T-helper 2 cell treated with Interferon-gamma antibody and Interleukin-4, amounts not matched to agents 5 μg/mL and 100 μg/mL, for 36 hours (primary cell): ENCODE measurements at places on chromosomes 5 and 9.

- DNase-seq, result no peak
- H3K27ac ChIP-seq, result no peak overlapping the region
- no peaks in the 10 kb centered on the region for H3K36me3 ChIP-seq
- H3K4me1 ChIP-seq, result no peaks in the 10 kb centered on the region
- no peak overlapping the region for H3K4me3 ChIP-seq
- no peaks in the 10 kb centered on the region for H3K27me3 ChIP-seq
These were observed 187.2 kb upstream of the PANK3 start for GRCh38 chr5:168766426-168766700.

DNA sequence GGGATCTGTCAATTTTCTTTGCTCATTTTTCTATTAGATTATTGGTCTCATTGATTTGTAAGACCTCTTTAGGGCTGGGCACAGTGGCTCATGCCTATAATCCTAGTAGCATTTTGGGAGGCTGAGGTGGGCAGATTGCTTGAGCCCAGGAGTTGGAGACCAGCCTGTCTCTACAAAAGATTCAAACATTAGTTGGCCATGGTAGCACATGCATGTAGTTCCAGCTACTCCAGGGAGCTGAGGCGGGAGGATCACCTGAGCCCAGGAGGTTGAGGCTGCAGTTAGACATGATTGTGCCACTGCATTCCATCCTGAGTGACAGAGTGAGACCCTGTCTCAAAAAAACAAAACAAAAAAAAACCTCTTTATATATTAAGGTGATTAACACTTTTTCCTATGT is 6.4 kb upstream of the SHROOM1 start:
- peaks cover 12% of the 10 kb centered on the region for H3K27me3 ChIP-seq
- H3K4me1 ChIP-seq, result no peaks in the 10 kb centered on the region
- no peak overlapping the region for H3K27ac ChIP-seq
- no peaks in the 10 kb centered on the region for H3K36me3 ChIP-seq
- H3K4me3 ChIP-seq, result no peak overlapping the region
- DNase-seq, result no peak

- H3K27me3 ChIP-seq, result no peaks in the 10 kb centered on the region
- no peak overlapping the region for H3K4me3 ChIP-seq
- no peaks in the 10 kb centered on the region for H3K36me3 ChIP-seq
- H3K4me1 ChIP-seq, result no peaks in the 10 kb centered on the region
- no peak for DNase-seq
These were observed 15.9 kb downstream of the ADAMTSL1 start for GRCh38 chr9:18489861-18490260.

- no peak overlapping the region for H3K4me3 ChIP-seq
- no peak overlapping the region for H3K27ac ChIP-seq
- H3K27me3 ChIP-seq, result peaks cover 8% of the 10 kb centered on the region
- H3K36me3 ChIP-seq, result no peaks in the 10 kb centered on the region
- no peak for DNase-seq
- no peaks in the 10 kb centered on the region for H3K4me1 ChIP-seq
These were observed 13.2 kb upstream of the S100Z start for GRCh38 chr5:76836585-76836984.

GRCh38 chr5:14166437-14166836 is 23.3 kb downstream of the TRIO start:
- H3K36me3 ChIP-seq, result no peaks in the 10 kb centered on the region
- H3K4me1 ChIP-seq, result peaks cover 4% of the 10 kb centered on the region
- no peak overlapping the region for H3K27ac ChIP-seq
- H3K4me3 ChIP-seq, result no peak overlapping the region
- H3K27me3 ChIP-seq, result peaks cover 9% of the 10 kb centered on the region
- no peak for DNase-seq

DNA sequence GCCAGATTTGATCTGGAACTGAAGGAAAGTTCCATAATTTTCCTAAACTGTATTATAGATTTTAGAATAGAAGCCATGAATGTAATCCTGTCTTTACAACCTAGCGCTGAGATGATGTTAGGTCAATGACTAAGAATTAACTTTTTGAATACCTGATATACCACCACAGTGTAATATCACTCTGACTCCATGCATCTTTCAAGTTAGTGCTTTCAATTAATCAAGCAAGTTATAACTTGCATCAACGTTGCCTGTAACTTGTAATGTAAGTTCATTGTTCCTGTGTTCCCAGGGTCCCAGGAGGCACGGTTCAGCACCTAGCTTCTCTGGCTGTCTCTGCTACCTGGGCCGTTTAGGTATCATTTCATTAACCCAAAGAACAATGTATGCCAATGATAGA is 139.3 kb downstream of the CSNK1G3 start:
- no peak for DNase-seq
- no peaks in the 10 kb centered on the region for H3K4me1 ChIP-seq
- H3K27ac ChIP-seq, result no peak overlapping the region

GRCh38 chr5:66840511-66841013 is 244.4 kb downstream of the MAST4 start:
- H3K27me3 ChIP-seq, result peaks cover 2% of the 10 kb centered on the region
- H3K4me1 ChIP-seq, result peaks cover 55% of the 10 kb centered on the region
- peak; percentile 56 for DNase-seq
- peak overlapping the region; percentile 90 for H3K27ac ChIP-seq
- peaks cover 17% of the 10 kb centered on the region for H3K36me3 ChIP-seq

- no peaks in the 10 kb centered on the region for H3K27me3 ChIP-seq
- H3K27ac ChIP-seq, result peak overlapping the region; percentile 57
- H3K4me1 ChIP-seq, result peaks cover 48% of the 10 kb centered on the region
- peaks cover 31% of the 10 kb centered on the region for H3K36me3 ChIP-seq
- DNase-seq, result no peak
These were observed 124.8 kb downstream of the RGS3 start for GRCh38 chr9:113588242-113588810.

DNA sequence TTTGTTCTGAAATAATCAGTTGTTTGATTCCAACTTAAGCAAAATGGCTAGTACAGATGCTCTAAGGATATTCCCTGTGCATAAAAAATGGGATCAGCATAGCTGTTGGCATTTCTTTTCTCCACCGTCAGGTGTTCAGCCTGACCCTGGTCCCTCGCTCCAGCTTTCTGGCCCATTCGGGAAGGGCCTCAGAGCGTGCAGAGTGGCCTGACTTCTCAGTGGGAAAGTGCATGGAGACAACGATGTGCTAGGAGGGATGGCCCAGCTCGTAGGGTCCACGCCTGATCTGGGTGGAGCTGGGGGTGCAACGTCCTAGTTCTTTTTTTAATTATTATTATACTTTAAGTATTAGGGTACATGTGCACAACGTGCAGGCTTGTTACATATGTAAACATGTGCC is 319.1 kb upstream of the IRX4 start:
- H3K27me3 ChIP-seq, result no peaks in the 10 kb centered on the region
- no peak overlapping the region for H3K27ac ChIP-seq
- no peak for DNase-seq
- no peaks in the 10 kb centered on the region for H3K4me1 ChIP-seq

DNA sequence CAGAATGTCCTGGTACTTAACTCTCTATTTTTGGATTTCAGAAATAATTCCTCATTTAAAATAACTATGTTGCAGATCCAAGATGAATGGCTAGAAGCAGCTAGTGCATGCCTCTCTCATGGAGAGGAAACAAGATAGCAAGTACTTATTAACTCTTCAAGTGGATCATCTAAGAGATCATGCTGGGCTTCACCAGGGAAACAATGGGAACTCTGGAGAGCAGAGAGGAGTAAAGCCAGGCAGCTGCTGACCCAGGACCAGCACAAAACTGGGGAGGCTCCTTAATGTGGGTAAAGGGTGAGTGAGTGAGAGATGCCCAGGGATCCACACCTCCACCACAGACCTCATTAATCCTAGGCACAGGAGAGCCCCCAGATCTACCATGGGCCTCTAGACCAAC is 897.8 kb upstream of the ACO1 start:
- H3K27ac ChIP-seq, result no peak overlapping the region
- no peak for DNase-seq
- no peaks in the 10 kb centered on the region for H3K27me3 ChIP-seq

DNA sequence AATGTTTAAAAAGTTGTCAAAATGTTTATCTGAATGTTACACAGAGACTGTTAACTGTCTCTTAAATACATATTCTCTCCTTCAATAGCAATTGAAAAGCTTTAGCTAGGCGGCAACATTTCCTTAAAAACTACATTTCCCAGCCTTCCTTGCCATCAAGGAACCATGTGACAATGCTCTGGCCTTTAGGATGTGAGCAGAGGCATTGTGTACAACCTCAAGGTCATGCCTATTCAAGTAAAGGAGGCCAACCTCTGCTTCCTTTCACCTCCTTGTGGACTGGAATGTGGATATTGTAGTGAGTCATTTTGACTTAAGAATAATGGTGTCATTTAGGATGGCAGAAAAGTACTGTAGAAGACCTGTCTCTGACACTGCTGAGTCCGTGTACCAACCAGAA is 23.7 kb upstream of the MROH2B start:
- H3K27ac ChIP-seq, result no peak overlapping the region
- H3K36me3 ChIP-seq, result no peaks in the 10 kb centered on the region
- H3K4me1 ChIP-seq, result no peaks in the 10 kb centered on the region
- DNase-seq, result no peak
- H3K27me3 ChIP-seq, result no peaks in the 10 kb centered on the region

DNA sequence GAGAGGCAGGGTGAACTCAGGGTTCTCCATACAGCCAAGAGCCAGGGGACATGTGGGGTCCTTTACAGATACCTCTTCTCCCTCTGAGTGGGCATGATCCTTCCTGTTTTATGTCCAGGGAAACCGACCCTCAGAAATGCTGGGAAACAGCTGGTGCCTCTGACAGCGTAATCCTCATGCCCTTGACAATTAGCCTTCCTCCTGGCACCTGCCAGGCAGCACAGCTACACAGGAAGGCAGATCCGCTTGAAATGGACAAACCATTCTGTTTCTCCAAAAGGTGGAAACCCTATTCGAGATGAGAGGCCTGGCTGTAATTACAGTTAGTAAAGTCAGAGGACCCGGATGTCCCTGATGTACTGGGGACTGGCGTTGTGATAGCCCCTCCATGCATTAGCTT is 7.2 kb downstream of the ERGIC1 start:
- DNase-seq, result no peak
- peaks cover 19% of the 10 kb centered on the region for H3K4me1 ChIP-seq
- no peak overlapping the region for H3K27ac ChIP-seq
- no peaks in the 10 kb centered on the region for H3K27me3 ChIP-seq

DNA sequence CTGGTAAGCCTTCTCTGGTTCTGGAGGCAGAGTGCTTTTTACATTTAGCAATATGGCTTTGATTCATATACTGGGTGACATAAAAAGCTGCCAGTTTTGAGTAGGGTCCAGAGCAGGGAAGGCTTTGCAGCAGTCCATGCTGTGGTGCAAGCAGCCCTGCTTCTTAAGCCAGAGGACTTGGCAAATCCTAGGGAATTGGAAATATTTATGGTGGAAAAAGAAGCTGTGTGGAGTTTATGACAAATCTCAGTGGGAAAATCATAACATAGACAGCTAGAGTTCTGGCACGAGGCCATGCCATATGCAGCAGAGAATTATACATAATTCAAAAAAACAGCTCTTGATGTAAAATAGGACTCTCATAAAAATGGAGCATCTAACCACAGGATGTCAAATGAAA is 536.4 kb downstream of the RASEF start:
- no peak overlapping the region for H3K4me3 ChIP-seq
- no peaks in the 10 kb centered on the region for H3K27me3 ChIP-seq
- H3K36me3 ChIP-seq, result no peaks in the 10 kb centered on the region

DNA sequence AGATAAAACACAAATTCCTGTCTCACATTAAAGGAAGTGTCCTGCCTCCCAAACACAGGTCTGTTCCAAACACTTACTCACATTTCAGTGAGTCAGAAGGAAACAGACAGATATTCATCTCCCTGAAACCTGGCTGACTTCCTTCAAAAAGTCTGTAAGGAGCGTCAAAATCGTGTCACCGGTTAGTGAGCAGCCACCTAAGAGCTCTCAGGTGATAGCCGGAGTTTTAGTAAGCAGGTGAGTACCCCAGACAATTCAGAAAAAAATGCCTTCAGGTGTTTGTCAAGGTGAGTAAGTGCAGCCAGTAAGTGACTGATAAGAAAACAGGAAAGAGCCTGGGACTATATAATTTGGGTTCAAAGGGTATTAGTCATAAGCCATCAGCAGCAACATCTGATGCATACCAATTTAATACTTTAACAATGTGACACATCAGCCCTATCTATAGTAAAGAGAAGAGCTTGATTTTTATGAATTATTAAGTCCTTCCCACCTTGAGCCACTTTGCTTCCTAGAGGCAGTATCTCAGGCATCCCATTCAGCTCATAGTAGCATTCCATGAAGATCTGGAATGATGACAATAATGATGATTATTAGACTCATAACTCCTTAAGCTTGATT is 1.3 kb upstream of the ITGA2 start:
- H3K4me3 ChIP-seq, result peak overlapping the region; percentile 69
- DNase-seq, result peak; percentile 15
- peaks cover 30% of the 10 kb centered on the region for H3K4me1 ChIP-seq
- H3K27ac ChIP-seq, result peak overlapping the region; percentile 41

- peaks cover 36% of the 10 kb centered on the region for H3K27me3 ChIP-seq
- peaks cover 5% of the 10 kb centered on the region for H3K4me1 ChIP-seq
- H3K36me3 ChIP-seq, result no peaks in the 10 kb centered on the region
- DNase-seq, result no peak
These were observed 249.1 kb downstream of the GADD45G start for GRCh38 chr9:89853931-89854330.

DNA sequence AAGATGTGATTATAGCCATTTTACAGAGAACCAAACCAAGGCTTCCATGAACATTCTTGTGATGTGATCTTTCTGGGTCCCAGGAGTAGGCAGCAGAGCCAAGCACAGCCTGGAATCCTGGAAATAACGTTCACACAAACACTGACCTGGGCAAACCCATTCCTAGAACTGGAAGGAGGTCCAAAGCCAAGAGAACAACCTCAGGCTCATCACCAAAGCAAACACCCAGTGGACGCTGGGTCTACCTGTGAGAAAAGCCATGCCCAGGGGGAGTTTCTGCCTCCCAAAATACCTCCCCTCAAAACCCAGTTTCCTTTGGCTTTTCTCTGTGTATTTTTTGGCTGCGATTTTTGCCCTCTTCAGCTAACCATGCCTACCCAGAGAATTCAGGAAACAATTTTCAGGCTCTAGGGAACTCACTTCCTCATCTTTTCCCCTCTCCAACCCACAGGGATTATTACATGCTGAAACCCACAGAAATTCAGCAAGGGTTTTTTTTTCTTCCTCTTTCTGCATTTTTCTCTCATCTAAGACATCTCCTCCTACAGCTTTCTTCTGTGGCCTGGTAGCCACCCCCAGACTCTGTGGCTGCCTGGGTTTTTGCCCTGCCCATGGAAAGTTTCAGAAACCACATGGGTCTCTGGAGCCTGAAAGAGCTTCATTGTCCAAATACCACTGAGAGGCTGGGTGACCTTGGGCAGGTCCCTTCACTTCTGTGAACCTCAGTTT is 75.0 kb downstream of the TNC start:
- peak; percentile 68 for DNase-seq
- peaks cover 19% of the 10 kb centered on the region for H3K27me3 ChIP-seq
- H3K4me1 ChIP-seq, result peaks cover 8% of the 10 kb centered on the region
- H3K36me3 ChIP-seq, result no peaks in the 10 kb centered on the region

- no peaks in the 10 kb centered on the region for H3K36me3 ChIP-seq
- H3K27ac ChIP-seq, result no peak overlapping the region
- DNase-seq, result no peak
- no peaks in the 10 kb centered on the region for H3K4me1 ChIP-seq
- no peak overlapping the region for H3K4me3 ChIP-seq
These were observed 5.0 kb downstream of the LCN1 start for GRCh38 chr9:135526089-135526729.

- peaks cover 2% of the 10 kb centered on the region for H3K4me1 ChIP-seq
- no peak overlapping the region for H3K4me3 ChIP-seq
- DNase-seq, result no peak
- H3K27ac ChIP-seq, result no peak overlapping the region
- peaks cover 38% of the 10 kb centered on the region for H3K36me3 ChIP-seq
These were observed 50.1 kb downstream of the PJA2 start for GRCh38 chr5:109359642-109360041.
